ENCODE measurements at places on chromosomes 11 and 22. TPM values are rescaled to one million over a fixed set of nuclear protein-coding genes. Genes with fewer than 3 reads are reported as not detected.
A peak's percentile ranks its signal among the peaks of the same experiment; 100 is the strongest.

Gene ABCG4
- total RNA-seq, result 0.22 TPM

Gene MYO18B
- total RNA-seq, result not detected

DNA sequence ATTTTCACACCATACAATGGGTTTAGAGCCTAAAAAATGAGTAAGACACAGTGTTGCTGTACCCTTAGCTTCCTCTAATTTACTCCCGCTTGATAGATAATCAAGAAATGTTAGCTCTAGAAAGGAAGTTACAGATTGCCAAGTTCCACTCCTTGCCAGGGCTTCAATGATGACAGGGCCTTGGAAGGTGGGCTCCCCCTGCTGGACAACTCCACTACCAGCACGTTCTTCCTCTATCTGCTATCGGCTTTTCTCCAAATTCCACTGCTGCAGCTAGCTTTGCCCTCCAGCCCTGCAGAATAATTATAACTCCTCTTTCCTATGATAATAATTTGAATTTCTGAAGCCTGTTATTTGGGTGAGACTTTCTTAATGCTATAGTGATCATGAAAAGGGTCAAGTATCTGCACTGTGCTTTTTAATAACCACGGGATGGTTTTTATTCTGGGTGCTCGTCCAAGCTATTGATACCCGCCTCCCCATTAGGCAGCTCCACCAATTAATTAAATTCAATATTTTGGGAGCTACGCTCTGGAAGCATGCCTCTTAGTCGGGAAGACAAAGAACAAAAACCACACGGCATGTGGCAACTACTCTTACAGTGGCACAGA lies 9.0 kb downstream of the SYN3 start:
- DNase-seq, result peak; percentile 75

Gene HOATZ
- total RNA-seq, result not detected

GRCh38 chr11:35190804-35191348 lies 51.9 kb downstream of the CD44 start:
- DNase-seq, result no peak

GRCh38 chr22:25987948-25988347 lies 181.3 kb upstream of the SEZ6L start:
- DNase-seq, result no peak

Gene SCARF2
- total RNA-seq, result 6.5 TPM

Gene FAT3
- total RNA-seq, result under 0.01 TPM

DNA sequence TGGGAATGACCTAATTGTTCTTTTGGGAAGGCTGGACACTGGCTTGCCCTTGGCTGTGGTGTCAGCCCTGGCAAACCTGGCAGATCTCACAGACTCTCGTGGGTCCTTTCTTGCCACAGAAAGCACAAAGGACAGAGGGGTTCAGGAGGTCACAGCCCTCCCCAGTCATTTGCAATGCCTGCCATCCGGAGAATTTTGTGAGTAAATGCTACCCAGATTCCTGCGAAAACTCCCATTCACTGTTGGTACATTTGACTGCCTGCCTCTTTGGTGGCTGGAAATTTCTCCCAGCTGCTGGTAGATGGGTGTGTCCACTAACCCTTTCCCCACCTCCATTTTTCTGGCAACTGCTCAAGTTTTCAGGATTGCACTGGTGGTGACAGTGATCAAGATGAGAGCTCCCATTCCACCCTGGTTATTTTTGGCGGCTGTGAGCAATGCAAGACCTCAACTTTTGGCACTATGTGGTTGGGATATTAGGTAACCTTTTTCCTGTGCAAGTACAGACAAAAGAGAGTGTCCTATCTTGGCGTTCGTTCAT lies 155.7 kb downstream of the NAV2 start:
- peak; percentile 90 for DNase-seq

- no peak for DNase-seq
Measured at GRCh38 chr11:94002226-94002625, 18.9 kb upstream of the HEPHL1 start.

Gene KDM4D
- total RNA-seq, result 0.22 TPM

Gene DKK3
- total RNA-seq, result 219 TPM

DNA sequence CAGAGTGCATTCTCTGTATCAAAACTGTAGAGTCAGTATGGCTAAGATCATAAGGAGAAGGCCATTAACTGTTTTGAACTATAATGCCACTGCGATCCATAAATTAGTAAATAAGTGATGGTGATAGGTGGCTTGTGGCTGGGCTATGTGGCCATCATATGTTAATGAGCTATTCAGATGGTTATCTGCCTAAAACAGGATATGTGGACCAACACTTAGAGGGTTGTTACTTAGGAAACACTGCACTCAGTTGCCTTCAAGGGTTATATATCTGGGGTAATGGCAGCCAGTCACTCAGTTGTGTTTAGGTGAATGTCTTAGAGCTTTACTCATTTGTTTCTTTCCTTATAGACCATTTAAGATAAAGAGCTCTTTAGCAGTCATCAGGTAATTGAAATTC lies 66.0 kb downstream of the PPP2R1B start:
- no peak for DNase-seq

Gene P2RY6
- total RNA-seq, result 0.20 TPM

DNA sequence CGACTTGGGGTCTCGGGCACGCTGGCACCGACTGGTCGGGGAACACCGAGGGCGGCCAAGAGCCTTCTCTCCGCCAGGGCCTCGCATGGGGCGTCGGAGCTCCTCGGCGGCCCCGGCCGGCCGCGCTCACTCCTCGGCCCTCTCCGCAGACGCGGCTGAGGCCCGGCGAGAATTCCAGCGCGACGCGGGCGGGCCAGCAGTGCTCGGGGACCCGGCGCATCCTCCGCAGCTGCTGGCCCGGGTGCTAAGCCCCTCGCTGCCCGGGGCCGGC lies 5.6 kb downstream of the TBX1 start:
- DNase-seq, result no peak

- no peak for DNase-seq
Measured at GRCh38 chr11:93128574-93128973, 69.2 kb downstream of the SLC36A4 start.

Gene GPR83
- not detected for total RNA-seq

DNA sequence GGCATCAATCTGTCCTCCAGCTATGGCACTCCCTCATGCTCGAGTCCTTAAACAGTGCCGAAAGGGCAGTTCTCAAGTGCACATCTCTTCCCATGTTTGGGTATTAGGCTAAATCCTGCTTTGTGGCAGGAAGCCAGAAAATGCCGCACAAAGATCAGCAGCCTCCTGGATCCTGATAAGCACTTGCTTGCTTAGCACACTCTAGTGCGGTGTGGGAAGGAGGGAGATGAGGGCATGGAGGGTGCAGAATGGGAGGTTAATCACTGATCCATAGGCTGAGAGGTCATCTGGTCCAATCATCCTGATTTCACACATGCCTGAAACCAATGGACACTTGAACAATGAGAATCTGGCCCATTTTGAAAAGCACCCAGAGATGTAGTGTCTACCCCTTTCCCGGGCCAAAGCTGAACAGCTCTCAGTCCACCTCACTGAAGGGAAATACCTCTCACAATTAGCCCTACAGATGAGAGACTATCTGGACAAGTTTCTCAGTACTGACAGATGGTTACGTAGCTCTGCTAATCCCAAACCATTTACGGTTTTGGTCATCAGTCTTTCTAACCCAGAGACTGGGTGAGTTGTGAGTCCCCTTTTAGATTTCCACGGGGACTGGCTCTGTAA lies 29.8 kb upstream of the CHRM4 start:
- DNase-seq, result no peak

DNA sequence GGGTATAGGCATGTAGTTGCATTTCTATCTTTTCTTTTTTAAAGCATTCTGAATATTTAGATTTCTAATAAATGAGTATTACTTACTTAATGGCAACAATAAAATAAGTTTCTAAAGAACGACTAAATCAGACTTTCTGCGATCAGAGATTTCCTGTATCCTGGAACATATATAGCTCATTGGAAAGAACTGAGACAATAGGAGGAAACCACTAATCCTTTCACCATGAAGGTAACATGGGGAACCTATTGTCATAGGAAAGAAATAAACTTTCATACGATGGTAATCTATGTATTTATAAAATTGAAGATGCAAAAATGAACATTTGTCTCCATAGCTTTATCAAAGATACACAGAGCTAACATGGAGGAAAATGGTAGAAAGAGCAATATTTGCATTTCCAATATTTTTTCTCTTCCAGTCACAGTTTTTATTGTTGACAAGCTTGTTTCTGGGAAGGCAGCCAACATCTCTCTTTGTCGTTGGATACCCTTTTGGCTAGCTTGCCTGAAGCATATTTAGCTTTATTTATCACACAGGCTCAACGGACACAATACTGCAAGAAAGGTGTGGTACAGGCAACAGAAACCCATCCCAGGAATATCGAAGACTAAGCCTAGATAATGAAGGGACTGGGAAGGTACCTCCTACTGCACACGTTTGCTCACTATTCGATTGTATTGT lies 293.3 kb upstream of the MPPED2 start:
- DNase-seq, result peak; percentile 94

Gene TPH1
- not detected for total RNA-seq

DNA sequence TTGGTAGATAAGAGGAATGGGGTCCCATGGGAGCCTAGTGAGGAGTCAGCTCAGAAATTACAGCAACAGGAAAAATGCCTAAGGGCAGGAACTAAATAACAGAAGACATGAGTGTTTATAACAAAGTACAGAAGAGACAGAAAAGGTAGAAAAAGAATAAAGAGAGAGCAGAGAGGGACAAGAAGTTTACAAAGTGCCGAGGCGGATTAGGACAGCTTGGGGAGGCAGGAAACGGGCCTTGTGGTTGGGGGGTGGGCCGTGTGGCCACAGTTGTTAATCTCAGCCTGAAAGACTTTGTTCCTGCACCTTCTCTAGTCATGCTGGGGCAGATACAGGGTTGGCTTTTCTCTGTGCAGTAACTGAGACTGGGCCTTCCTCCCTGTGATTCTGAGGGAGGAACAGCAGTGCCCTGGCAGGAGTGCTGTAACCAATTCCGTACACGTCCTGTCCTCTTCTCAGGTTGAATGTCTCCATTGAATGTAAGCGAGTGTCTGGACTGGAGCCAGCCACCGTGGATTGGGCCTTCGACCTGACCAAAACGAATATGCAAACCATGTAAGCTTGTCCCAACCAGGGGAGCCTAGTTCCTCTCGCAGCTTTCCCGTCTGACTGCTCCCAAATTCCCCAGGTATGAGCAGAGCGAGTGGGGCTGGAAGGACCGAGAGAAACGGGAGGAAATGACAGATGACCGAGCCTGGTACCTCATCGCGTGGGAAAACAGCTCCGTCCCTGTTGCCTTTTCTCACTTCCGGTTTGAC lies 13.2 kb downstream of the NAA40 start:
- no peak for DNase-seq

Gene ADORA2A
- 3.8 TPM for total RNA-seq

DNA sequence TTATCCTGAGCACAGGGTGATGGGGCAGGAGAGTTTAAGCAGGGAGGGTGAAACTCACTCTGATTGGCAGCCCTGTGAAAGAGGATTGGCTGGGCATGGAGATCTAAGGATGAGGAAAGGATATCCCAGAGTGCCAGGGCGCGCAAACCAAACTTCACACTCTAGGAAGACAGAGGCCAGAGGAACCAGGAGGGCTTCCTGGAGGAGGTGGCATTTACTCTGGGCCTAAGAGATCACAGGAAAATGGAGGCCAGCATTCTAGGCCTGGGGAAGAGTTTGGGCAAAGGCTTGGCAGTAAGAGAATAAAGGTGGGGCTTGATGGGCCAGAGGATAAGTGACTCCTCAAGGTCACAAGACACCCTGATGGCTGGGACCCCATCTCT lies 377 bp upstream of the NCF4 start:
- DNase-seq, result no peak

- peak; percentile 4 for DNase-seq
Measured at GRCh38 chr11:5234381-5234834, at the start of gene HBD. HBD (minus strand) TSS chr11:5234483; CDS start chr11:5234433, 50 bp downstream.

DNA sequence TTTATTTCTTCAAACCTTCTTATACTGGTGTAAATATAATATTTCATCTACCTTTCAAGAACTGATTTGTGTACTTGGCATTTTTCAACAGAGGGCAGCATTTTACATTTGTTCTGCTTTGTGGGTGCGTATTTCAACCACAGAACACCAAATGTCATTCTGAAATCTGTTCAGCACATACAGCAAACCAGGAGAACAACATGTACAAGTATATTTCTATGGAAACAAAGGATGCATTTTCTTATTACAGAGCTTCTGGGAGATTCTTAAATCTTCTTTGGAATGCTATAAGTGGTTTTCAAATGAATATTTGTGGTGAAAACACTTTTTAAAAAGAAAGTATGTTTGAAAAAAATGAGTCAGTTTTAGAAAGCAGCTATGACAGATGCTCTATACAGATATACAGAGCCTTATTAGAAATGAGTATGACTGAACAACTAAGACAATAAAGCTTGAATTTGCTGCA lies 946.0 kb downstream of the FAM181B start:
- DNase-seq, result no peak

- peak; percentile 92 for DNase-seq
Measured at GRCh38 chr11:96307776-96308140, 35.2 kb downstream of the MAML2 start.

Gene SESN3
- 19.0 TPM for total RNA-seq

DNA sequence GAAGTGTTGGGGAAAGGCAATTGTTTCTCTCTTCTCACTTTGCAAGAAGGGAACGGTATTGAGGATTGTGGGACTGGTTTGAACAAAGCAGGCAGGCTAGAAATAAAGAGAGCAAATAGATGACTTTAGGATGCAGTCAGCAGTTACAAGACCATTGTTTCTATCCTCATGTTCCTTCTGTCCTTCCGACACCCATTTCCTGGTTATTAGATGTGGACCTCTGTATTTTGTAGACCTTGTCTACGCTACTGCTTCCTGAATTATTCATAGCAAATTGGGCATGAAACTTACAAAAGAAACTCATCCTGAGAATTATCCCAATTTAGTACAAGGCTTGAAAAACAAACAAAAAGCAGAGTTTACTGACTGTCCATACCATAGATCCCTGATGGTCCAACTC lies 656.3 kb downstream of the NTM start:
- no peak for DNase-seq

DNA sequence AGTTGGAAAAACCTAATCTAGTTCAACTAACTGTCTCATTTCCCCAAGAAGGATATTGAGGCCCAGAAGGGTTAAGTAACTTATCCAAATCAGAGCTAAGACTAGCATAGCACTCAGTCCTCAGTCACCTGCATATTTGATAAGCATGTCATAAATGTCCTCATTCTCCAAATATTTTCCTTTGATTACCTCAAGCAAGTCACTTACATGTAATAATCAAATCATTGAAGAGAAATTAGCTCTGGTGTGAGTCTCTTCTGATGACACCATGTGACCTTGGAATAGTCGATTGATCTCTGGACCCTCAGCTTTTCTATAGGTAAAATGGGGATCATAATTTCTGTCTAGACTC lies 48.8 kb upstream of the PICALM start:
- DNase-seq, result no peak

- no peak for DNase-seq
Measured at GRCh38 chr11:119417726-119418540, 5.0 kb downstream of the THY1 start.

DNA sequence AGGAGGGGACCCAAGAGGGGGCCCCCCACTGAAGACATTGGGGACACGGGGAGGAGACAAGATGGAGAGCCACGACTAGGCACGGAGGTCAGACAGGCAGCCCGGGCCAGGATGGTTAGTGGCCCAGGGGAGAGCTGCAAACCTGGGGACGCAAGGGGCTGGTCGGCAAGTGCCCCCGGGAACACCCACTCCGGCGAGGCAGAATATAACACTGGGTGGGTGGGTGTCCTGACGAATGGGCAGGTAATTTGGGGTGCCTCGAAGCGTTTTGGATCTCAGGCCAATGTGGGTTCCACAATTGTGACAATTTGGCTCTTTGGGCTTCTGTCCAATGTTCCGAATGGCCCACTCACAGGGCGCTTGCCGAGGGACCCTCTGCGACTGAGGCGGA lies 9.9 kb downstream of the IGF2 start:
- DNase-seq, result no peak

Gene ACTN3
- not detected for total RNA-seq

All from lung microvascular endothelial cell (primary cell).